ENCODE measurements at places on chromosomes 7 and 10.

GRCh38 chr10:60430017-60430416, 40.3 kb upstream of the ANK3 start:
- no peak for DNase-seq

DNA sequence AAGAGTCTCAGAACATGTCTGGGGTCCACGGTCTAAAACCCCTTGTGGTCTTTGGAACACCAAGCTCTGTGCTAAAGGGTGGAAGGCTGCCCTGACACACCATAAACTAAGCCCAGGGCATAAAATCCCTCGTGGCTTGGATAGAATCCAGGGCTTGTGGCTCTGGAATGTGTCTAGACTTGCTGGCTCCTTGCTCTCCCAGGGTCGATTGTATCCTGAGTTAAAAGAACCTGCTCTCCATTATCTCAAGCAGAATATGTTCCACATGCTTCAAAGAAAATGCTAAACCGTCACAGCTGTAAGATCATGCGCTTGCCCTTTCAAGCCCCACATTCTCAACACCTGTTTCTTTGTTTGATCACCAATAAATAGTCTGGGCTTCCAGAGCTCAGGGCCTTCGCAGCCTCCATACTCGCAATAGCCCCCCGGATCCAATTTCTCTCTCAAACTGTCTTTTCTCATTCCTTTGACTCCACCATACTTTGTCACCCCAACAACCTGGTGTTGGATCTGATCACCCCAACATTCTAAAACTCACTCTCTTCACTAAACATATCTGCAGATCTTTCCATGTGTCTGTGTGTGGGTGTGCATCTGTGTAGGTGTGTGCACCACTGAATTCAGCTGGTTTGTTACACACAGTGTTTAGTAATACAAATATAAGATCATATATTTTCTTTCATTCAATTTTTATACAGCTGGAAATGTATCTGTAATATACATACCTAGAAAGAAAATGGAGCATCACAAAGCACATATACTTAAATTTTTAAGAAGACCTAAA, 238.5 kb downstream of the ZMYND11 start:
- no peak for DNase-seq

DNA sequence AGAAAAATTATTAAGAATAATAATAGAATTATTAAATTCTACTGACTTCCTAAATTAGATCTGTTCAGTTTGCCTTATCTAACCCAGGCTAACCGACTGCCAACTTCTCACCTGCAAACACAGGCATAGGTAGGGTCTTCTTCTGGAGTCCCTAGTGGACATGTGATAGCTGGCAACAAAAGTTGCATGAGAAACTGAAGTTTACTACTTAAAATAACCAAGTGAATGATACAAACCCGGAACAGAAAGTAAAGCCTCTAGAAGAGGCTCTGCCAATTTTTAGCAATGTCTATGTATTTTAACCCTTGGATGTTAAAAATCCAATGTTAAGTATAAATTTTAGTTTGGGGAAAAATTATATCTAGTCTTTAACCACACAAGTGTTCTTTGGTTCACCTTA, 37.6 kb downstream of the NDUFB2 start:
- no peak for DNase-seq

GRCh38 chr10:29542723-29543122, 92.0 kb downstream of the SVIL start:
- no peak for DNase-seq

GRCh38 chr10:27671821-27672220, 73.8 kb downstream of the MKX start:
- DNase-seq: no peak

DNA sequence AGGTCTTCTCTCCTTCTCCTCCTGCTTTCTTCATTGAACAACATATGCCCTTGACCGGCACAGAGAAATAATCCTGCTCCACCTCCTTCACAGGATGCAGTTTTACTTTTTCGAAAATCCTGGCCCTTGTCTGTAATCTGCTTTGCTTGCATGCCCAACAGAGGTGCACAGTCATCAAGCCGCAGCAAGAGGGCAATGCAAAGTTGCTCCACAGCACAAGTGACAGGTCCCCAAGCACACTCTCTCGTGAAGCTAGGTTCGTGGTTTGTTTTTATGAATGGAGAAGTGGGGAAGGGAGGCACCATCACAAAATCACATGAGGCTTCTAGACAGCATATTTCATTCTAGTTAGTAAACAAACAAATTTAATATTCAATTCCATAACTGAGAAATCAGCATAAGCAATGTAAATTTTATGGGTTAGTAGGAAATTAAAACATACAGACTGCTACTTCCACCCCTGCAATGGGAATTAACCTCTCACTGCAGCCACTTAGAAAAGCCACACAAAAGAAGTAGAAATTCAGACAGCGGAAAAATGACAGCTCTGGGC, 178.8 kb downstream of the TPK1 start:
- DNase-seq: no peak

- DNase-seq: no peak
Measured at GRCh38 chr10:78900715-78901430, 167.9 kb upstream of the ZMIZ1 start.

GRCh38 chr7:132430861-132431822, 145.1 kb downstream of the PLXNA4 start:
- DNase-seq: peak; percentile 71

GRCh38 chr7:149377386-149377785, 83.5 kb downstream of the ZNF777 start:
- DNase-seq: no peak

GRCh38 chr7:141475679-141476078, 75.5 kb upstream of the AGK start:
- no peak for DNase-seq

GRCh38 chr7:155986497-155987160, 174.4 kb upstream of the SHH start:
- no peak for DNase-seq

DNA sequence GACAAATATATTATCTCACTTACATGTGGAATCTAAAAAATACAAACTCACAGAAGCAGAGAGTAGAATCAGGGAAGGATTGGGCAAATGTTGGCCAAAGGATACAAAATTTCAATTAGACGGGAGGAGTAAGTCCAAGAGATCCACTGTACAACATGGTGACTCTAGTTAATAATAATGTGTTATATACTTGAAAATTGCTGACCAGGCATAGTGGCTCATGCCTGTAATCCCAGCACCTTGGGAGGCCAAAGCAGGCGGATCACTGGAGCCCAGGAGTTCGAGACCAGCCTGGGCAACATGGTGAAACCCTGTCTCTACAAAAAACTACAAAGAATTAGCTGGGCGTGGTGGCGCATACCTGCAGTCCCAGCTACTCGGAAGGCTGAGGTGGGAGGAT, 16.4 kb downstream of the MTERF1 start:
- DNase-seq: no peak

DNA sequence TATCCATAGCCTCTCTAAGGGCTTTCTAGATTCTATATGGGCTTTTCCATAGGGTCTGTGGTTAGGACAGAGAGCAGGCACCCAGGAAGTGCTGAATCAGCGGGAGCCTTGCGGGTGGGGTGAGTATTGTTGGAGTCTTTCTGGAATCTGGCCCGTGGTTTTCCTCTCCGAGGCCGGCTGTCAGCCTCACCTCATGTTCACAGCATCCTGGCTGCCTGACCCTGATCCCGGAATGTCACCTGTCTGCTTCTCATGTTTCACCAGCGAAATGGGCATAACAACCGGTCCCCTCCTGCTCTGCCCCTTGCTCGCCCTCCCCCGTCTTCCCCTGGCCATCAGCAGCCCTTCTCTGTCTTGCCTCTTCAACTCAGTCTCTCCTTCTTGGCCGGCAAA, 36.5 kb downstream of the DDIT4 start:
- no peak for DNase-seq
